ENCODE measurements at places on chromosomes 6 and 20. TPM values are rescaled to one million over a fixed set of nuclear protein-coding genes. Genes with fewer than 3 reads are reported as not detected.

DNA sequence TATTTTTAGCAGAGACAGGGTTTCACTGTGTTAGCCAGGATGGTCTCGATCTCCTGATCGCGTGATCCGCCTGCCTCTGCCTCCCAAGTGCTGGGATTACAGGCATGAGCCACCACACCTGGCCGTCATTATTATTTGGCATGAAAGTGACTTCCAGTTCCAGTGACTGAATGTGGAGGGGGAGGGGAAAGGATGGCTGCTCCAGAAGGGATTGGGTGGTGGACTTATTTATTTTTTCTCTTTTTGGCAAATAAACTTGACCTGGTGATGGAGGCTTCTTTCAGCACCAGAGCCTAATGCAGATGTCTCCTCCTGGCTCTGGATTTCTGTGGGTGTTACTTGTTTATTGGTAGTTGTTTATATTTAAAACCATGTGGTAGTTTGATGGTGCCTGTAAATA, 16.9 kb upstream of the SLC22A23 start:
- no peak overlapping the region for H3K4me3 ChIP-seq
- no peaks in the 10 kb centered on the region for H3K36me3 ChIP-seq
- DNase-seq = no peak
- no peaks in the 10 kb centered on the region for H3K27me3 ChIP-seq
- H3K4me1 ChIP-seq = peaks cover 32% of the 10 kb centered on the region

- H3K36me3 ChIP-seq = no peaks in the 10 kb centered on the region
- H3K4me3 ChIP-seq = no peak overlapping the region
- H3K27me3 ChIP-seq = no peaks in the 10 kb centered on the region
- no peak overlapping the region for H3K27ac ChIP-seq
- DNase-seq = no peak
- no peaks in the 10 kb centered on the region for H3K4me1 ChIP-seq
Measured at GRCh38 chr20:36313476-36313875, 7.3 kb downstream of the DLGAP4 start.

DNA sequence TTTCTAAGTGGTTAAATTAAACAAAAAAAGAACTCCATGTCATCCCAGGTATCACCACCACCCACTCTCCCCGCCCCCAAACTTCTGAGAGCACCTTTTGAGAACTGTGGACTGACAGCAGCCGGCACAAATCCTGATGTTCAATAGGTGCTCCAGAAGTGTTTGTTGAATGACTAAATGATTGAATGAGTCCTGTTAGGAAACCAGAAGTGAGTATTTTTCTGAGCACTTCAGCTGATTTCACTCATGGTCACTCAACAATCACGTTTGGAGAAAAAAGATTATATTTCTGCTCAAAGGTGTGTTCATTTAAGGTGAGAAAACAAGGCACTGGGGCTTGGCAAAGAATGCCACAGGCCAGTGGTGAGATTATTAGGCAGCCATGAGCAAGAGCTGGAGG, 6.2 kb upstream of the HNF4A start:
- no peaks in the 10 kb centered on the region for H3K4me1 ChIP-seq
- no peak for DNase-seq

DNA sequence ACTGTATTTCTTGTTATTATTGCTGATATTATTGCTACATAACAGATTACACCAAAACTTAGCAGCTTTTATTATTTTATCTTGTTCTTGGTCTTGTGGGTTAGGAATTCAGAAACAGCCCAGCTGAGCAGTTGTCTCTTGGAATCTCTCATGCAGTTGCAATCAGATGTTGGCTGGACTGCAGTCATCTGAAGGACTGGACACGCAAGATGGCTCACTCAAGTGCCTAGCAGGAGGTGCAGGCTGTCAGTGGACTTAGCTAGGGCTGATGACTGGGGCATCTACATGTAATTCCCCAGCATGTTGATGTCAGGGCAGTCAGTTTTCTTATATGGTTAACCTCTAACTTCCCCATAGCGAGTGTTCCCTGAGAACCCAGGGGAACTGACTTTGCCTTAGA, 128.6 kb upstream of the PLCB4 start:
- H3K27me3 ChIP-seq = no peaks in the 10 kb centered on the region
- DNase-seq = no peak
- no peak overlapping the region for H3K27ac ChIP-seq
- H3K36me3 ChIP-seq = no peaks in the 10 kb centered on the region
- no peaks in the 10 kb centered on the region for H3K4me1 ChIP-seq

DNA sequence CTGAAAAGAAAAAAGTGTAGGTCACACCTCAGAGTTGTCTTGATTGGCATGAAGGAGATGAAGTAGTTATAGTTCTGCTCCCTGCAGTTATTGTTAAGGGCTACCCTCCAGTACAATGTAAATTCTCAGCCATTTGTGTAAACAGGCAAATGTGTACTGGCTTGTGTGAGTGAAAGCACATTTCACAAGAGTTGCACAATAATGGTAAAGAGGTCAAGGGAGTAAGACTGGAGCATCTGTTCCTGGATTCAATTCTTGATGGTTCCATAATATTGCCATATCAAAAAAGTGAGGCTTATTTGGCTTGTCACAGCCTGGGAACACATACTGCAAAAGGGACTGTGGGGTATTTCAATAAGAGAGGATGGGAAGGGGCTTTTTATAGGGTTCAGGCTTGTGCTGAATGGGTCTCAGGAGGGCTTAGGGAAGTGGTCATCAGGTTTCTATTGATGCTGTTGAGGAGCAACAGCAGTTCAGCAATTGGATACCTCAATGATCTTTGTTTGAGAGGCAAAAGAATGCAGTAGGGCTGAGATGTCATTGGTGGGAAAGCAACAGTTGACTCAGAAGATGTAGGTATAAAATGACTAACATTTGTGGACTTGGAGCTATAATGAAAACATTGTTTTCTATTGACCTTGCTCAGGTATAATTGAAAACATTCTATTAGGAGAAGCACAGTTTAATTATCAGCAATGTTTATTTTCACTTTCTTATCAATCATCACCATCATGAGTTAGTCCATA, 402.6 kb downstream of the BCKDHB start:
- DNase-seq = no peak
- no peak overlapping the region for H3K27ac ChIP-seq
- no peak overlapping the region for H3K4me3 ChIP-seq
- no peaks in the 10 kb centered on the region for H3K36me3 ChIP-seq
- no peaks in the 10 kb centered on the region for H3K27me3 ChIP-seq
- no peaks in the 10 kb centered on the region for H3K4me1 ChIP-seq

- no peak for DNase-seq
- peaks cover 5% of the 10 kb centered on the region for H3K4me1 ChIP-seq
- H3K4me3 ChIP-seq = no peak overlapping the region
- no peaks in the 10 kb centered on the region for H3K36me3 ChIP-seq
Measured at GRCh38 chr6:42555477-42556457, 8.1 kb upstream of the UBR2 start.

GRCh38 chr6:37092923-37093727, 76.8 kb upstream of the PIM1 start:
- no peak overlapping the region for H3K4me3 ChIP-seq
- peak overlapping the region; percentile 49 for H3K27ac ChIP-seq

- H3K27me3 ChIP-seq = no peaks in the 10 kb centered on the region
- no peak overlapping the region for H3K4me3 ChIP-seq
- H3K4me1 ChIP-seq = peaks cover 39% of the 10 kb centered on the region
Measured at GRCh38 chr6:47032974-47033765, 9.0 kb downstream of the ADGRF1 start.

DNA sequence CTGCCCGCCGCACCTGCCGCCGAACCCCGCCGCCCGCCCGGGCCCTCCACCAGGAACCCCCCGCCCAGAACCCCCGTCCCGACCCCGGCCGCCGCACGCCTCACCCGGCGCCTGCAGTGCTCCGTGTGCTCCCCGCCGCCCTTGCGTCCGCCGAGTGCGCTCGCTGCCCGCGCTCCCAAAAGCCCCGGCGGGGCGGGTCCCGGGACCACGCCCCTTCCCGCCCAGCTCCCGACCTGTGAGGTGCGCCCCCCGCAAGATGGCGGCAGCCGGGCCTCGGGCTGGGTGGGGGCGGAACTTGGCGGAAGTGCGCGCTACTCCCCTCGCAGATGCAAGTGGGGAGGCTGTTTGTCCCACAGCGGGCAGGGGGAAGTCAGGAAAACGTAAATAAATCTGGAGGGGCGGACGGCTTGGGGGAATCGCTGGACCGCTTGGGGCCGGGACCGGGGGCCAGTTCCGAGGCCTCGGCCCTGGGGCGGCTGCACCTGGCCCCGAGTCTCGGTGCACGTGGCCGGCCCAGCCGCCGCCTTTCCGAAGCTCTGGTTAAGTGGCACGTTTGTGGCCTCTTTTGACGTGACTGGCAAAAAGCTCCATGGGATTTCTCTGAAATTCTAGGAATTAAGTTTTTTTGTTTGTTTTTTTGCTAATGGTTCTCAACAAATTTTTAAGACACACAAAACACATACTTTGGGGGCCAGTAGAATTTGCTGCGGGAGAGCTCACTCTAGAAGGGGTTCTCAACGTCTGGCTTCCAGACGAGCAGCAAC, at the start of gene EZR:
Gene EZR, minus strand, starts transcription at position 156 of the 764 bp plus-strand sequence. CDS start 1,275 bp downstream, outside the sequence.
- no peak for DNase-seq
- peak within 1 kb of the TSS; percentile 99 for H3K27ac ChIP-seq
- H3K36me3 ChIP-seq = peaks cover 9% of the 10 kb centered on the region
- H3K4me3 ChIP-seq = peak within 1 kb of the TSS; percentile 73

DNA sequence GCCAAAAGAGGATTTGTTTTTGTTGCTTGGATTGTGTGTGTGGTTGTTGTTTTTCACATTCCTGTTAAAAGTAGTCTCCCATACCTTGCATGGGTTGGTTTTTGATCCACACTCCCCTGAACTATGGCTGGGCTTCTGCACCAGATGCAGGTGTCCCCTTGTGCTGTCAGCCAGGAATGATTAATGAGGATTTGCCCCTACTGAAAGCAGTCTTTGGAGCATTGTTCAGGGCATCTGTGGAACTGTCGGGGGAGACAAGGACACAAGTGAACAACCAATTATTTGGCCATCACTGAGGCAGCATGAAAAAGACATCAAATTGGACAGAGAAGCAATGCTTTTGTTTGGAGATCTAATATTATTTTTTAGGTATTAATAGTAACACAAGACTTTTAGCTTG, 373.2 kb upstream of the MMS22L start:
- H3K4me3 ChIP-seq = no peak overlapping the region
- H3K36me3 ChIP-seq = no peaks in the 10 kb centered on the region
- no peak overlapping the region for H3K27ac ChIP-seq
- H3K4me1 ChIP-seq = no peaks in the 10 kb centered on the region
- H3K27me3 ChIP-seq = no peaks in the 10 kb centered on the region
- DNase-seq = no peak

GRCh38 chr20:51702556-51702955, 65.6 kb downstream of the ATP9A start:
- H3K27ac ChIP-seq = no peak overlapping the region
- H3K4me1 ChIP-seq = no peaks in the 10 kb centered on the region
- no peaks in the 10 kb centered on the region for H3K36me3 ChIP-seq
- H3K27me3 ChIP-seq = no peaks in the 10 kb centered on the region

- peaks cover 6% of the 10 kb centered on the region for H3K27me3 ChIP-seq
- H3K36me3 ChIP-seq = no peaks in the 10 kb centered on the region
- DNase-seq = no peak
- no peak overlapping the region for H3K27ac ChIP-seq
- peaks cover 38% of the 10 kb centered on the region for H3K4me1 ChIP-seq
Measured at GRCh38 chr20:22808628-22809027, 224.3 kb upstream of the FOXA2 start.

DNA sequence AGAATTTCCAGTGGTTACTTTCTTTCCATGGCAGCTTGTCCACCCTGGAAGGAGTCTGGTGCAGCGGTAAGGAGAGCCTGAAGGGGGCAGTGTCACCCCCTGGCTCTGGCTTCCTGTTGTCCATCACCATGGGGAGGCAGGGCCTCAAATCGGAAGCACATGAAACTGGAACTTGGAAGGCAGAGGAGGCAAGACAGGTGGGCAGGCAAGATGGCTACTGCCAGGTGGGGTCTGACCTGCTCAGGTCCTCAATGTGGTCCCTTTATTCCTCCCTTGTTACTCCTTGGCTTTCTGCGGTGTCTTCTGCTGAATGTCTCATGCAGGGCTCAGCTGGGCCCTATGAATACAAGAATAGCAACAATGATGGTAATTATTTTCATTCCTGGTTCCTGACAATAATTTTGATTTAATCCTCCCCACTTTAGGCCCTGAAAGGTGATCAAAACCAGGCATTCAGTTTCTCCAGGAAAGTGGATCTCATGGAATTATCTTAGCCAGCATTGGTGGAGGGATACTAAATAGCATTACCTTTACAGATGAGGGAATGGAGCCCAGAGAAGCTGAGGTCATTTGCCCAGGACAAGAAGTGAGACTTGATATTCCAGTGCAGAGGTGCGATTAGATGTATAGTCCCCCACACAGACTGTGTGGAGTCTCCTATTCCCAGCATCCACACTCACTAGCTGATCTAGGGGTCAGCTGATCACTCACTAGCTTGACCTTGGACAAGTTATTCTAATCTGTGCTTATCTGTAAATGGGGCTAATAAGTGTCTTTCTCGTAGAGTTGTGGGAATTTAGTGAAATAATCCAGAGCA, 17.6 kb upstream of the SNAI1 start:
- peaks cover 17% of the 10 kb centered on the region for H3K36me3 ChIP-seq
- no peak for DNase-seq
- H3K27me3 ChIP-seq = no peaks in the 10 kb centered on the region
- no peak overlapping the region for H3K4me3 ChIP-seq

- DNase-seq = no peak
- H3K4me1 ChIP-seq = peaks cover 8% of the 10 kb centered on the region
- no peak overlapping the region for H3K27ac ChIP-seq
- H3K36me3 ChIP-seq = no peaks in the 10 kb centered on the region
- H3K27me3 ChIP-seq = no peaks in the 10 kb centered on the region
Measured at GRCh38 chr6:161890832-161891297, 617.0 kb upstream of the AGPAT4 start.

DNA sequence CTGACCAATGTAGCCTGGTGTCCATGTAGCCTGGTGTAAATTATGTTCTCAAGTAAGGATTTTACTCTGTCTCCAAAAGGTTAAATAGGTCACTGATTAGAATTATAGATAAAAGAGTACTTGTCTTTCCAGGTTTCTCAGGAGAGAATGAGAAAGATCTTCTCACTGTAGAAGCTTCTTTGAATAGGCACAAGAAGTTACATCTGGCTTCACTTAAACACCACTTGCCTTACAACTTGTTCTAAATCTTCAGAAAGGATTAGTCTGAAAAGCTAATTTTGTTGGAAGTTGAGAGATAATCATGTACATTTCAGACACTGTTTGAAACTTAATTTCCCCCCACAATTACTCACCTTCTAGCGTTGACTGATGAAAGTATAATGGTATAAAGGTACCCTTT, 275.3 kb downstream of the FARS2 start:
- H3K36me3 ChIP-seq = no peaks in the 10 kb centered on the region
- H3K27ac ChIP-seq = no peak overlapping the region
- no peak for DNase-seq
- H3K4me3 ChIP-seq = no peak overlapping the region

GRCh38 chr6:163254341-163254835, 160.1 kb upstream of the QKI start:
- no peak overlapping the region for H3K27ac ChIP-seq
- no peak for DNase-seq
- no peak overlapping the region for H3K4me3 ChIP-seq
- no peaks in the 10 kb centered on the region for H3K36me3 ChIP-seq

MYL9 gene
- total RNA-seq = 10.7 TPM

SRSF12 gene
- total RNA-seq = 0.35 TPM

CD40 gene
- total RNA-seq = 6.1 TPM

C4A gene
- total RNA-seq = 8.0 TPM

SIRPA gene
- 9.3 TPM for total RNA-seq

DACT2 gene
- 2.5 TPM for total RNA-seq

NOTCH4 gene
- 4.7 TPM for total RNA-seq

TGM3 gene
- 1,326 TPM for total RNA-seq

CDH22 gene
- total RNA-seq = 0.11 TPM
